Cortex of kidney (tissue), 1 donor: ENCODE measurements at places on chromosomes 16 and 17.
A peak's percentile ranks its signal among the peaks of the same experiment; 100 is the strongest.

GRCh38 chr17:64074704-64075426, 54.4 kb upstream of the ICAM2 start:
- no peak for DNase-seq

- no peak for DNase-seq
Observed at GRCh38 chr16:49093939-49094338, 187.7 kb downstream of the CBLN1 start.

DNA sequence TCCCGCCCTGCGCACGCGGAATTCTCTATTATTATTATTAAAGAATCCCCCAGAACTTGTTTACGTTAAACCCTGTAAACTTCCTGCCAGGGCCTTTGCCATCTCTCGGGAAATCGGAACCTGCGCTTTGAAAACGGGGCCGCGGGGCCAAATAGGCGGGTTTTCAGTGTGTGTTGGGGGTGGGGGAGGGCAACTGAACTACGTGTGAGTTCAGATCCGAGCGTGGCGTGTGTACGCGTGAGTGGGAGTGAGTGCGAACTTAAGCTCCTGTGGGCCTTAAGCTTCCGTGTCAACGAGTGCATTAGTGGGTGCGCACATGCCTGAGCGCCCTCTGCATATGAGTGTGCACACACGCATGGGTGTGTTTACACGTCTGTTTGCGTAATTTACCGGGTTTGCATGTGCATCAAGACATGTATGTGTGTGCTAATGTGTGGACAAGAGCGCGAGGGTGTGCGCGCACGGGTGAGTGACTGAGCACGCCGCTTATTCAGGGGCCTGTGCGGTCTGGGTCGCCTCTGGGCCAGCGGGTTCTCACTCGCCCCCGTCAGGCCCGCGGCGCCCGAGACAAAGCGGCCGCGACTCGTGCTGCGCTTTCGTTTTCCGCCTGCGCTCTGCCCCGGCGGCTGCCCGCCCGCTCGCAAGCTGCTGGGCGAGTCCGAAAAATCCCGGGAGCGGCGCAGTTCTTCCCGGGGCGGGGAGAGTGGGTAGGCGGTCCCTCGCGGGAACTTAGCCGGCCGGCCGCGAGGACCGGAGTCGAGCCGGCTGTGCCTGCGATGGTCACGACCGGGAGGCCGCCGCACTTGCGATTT, 1.2 kb upstream of the FOXF1 start:
- no peak for DNase-seq

DNA sequence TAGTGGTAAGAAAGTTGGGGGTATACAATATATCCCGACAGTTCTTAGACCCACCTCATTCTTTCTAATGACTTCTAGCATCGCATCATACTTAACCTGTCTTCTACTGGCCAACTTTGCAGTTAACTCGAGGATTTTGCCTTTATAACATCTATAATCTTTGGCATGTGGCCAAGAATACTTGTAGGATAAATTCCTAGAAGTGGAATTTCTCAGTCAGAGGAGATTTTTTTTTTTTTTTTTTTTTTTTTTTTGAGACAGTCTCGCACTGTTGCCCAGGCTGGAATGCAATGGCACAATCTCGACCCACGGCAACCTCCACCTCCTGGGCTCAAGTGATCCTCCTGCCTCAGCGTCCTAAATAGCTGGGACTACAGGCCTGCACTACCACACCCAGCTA, 253.5 kb downstream of the MRTFB start:
- no peak for DNase-seq

DNA sequence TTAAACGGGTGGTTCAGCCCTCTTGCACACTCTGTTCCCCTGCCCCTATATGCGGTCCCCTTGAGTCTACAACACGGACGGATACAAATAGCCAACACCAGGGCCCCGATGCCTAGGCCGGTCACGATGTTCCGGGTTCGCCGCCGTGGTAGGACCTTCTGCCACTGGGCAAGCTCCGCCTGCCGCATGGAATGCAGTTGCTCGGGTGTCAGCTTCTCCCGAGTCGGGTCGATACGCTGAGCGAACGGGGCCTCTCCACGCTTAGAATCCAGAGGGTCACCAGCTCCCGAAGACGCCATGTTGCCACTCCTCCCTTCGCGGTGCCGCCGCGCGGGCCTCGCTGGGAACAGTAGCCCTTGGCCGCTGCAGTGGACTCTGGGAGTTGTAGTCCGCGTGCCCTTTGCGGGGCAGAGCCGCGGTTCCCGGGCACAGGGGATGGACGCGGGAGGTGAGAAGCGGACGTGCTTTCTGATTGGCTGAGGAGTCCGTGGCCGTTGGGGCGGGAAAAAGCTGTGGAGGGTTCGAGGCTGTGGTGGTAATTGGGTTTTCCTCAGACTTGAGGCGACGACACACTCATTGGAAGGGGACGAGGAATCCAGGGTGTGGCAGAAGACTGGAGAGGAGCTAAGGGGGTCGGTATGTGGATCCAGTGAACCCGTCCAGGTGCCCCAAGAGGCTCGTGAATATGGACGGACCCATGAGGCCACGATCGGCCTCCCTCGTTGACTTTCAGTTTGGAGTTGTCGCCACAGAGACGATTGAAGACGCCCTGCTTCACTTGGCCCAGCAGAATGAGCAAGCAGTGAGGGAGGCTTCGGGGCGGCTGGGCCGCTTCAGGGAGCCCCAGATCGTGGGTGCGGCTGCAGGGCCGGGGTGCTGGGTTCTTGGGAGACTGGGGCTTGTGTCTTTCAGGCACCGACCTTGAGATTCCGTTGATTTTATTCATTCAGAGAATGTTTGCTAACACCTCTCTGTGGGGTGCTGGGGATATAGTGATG, at the start of the genes CNTD1 and COA3:
Gene CNTD1, plus strand, starts transcription at position 479 of the 998 bp plus-strand sequence. Its CDS starts 207 bp downstream, at position 686.
Gene COA3, minus strand, starts transcription at position 322 of the 998 bp plus-strand sequence. Its CDS starts 23 bp downstream, at position 299.
- peak; percentile 43 for DNase-seq

DNA sequence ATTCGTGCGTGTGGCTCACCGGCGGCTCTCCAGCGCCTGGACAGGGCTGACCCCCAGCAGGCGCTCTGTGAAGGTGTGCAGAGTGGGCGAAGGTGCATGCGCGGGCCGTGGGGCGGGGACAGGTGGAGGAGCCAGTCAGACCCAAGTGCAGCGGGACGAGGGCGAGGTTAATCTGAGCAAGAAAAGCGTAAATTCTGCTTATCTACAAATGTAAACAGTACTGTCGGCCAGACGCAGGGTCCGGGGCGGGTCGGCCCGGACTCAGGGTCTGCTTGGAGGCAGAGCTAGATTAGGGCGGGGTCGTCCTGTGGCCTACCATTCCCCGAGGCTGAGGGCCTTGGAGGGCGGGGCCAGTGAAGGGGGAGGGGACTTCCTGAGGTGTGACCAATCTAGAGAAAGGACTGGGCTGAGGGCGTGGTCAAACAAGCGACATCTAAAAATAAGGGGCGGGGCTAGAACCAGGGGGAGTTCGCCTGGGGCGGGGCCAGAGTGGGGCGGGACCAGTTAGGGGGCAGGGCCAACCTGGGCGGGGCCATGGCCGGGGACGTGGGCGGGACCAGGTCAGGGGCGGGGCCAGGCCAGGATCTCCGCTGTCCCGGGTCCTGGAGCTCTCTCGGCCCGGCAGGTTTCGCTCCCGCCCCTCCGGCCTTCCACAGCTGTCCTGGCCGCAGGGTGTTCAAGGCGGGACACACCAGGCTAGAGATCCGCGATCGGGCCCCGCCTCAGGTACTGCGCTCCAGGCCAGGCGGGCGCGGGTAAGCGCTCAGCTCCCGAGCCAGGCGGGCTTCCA, at the start of gene SEC14L5:
Gene SEC14L5, plus strand, starts transcription at position 611 of the 790 bp plus-strand sequence. CDS start 994 bp downstream, outside the sequence.
- DNase-seq = no peak

DNA sequence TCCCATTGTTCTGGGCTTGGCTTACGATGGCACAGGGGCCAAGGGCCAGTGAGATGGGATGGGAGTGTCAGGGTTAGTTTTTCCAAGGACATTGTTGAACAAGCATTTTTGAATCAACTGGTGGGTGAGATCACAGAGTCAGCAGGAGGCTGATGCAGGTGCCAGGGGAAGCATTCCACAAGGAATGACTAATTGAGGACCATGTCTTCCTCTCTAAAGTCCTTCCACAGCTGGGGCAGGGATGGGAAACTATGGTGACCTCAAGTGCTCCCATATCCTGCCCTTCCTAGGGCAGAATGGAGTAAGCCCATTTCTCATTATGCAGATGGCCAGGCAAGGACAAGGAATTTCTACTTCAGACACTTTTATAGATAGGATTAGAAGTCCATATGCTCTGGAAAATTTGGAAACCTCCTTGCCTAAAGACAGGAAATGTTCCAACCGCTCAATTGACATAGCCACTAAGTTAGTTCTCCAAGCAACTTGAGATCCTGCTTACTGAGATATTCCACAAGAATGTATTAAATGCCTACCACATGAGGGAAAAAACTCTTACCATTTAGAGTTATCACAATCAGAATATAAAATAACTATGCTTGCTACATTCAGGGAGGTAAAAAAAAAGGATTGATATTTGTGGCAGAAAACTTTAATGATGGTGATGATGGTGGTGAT, 21.2 kb upstream of the ENGASE start:
- DNase-seq = no peak

DNA sequence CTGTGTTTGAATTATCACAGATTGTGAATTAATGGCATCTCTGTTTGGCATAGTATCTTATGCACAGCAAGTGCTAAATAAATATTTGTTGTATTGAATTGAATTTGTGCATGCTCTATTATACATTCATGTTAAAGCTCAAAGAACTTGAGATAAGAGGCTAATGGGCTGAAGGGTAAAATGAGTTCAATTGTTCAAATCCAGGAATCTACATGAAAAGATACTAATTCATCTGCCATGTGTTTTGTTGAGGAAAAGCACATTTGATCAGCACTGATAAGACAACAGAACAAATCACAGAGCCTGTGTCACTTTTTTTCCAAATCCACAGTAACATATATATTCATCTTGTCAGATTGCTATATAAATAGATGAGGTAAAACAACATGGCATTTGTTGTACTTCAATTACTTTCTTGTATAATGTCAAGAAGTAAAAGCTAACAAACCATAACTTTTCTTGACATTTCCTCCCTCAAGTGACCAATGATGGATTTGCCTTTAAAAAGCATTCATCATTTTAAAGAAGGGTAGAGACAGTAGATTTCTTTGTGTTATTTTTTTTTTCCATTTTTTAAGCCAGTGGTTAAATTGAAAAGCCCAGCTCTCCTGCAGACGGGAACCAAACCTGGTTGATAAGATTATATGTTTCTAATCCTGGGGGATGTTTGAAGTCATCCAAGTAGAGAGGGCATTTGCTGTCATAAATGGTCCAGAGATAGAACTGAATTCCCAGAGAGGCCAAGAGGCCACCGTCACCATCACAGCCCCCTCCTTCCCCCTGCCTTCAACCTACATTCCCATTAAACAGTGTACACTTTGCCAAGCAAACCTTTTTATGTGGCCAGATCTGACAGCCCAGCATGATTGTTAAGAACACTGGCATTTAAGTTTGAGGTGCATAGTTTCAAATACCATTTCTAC, 123.0 kb downstream of the CHD9NB start:
- DNase-seq = no peak

DNA sequence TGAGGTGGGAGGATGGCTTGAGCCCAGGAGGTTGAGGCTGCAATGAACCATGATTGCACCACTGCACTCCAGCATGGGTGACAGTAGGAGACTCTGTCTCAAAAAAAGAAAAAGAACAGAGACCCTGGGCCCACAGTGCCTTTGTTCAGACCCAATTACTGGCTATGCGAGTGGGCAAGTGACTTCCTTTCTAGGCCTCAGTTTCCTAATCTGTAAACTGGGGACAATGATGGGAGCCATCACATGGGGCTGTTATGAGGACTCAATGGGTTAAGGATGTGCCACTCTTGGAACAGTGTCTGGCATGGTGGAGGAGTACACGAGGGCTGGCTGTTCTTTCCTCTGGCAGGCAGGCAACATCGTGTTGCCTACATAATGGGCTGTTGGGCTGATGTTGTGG, 47.3 kb upstream of the NDRG4 start:
- no peak for DNase-seq

GRCh38 chr17:82745524-82745923, 6.3 kb upstream of the TBCD start:
- no peak for DNase-seq

DNA sequence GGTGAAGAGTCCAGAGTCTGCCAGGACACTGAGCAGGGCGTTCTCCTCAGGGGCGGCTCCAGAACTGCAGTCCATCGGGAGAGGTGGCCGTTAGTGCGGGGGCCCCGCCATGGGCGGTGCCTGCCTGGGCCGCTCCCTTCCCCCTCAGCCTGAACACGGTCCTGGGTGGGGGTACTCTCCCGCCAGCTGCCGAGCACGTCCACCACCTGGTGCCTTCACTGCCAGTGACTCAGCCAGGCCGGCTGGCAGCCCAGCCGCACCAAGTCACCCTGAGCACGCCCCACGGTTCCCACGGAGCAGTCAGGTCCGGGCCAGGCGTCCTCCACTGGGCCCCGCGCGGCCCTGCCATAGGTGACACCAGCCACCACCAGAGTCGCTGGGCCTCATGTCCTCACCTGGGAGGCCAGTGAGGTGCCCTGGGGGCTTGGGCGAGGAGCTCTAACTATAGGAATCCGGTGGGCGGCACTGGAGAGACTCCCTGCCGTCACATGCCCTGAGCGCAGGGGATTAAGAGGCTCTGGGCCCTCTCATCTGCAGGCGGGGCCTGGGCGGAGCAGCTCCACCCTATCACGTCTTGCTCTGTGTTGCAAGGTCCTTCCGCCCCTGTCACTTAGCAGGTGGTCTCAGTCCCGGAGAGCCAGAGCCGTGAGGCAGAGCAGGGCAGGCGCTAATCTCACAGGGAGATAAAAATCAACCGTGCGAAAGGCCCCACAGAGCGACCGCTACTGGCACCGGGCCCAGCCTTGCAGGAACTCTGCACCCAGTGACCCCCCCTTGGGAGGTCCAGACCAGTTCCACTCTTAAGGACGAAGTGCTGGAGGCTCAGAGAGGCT, 14.3 kb downstream of the PIEZO1 start:
- DNase-seq = no peak

- DNase-seq = no peak
Observed at GRCh38 chr17:4940555-4941318, 669 bp downstream of the RNF167 start.

DNA sequence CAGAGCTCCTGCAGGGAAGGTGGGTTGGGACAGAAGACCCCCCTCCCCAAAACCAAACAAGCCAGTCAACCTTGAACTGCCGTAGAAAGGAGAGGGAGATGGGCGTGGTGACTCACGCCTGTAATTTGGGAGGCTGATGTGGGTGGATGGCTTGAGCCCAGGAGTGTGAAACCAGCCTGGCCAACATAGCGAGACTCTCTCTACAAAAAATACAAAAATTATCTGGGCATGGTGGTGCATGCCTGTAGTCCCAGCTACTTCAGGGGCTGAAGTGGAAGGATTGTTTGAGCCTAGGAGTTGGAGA, 42.1 kb downstream of the NT5M start:
- no peak for DNase-seq

GRCh38 chr17:27571563-27572352, 59.2 kb upstream of the LGALS9 start:
- no peak for DNase-seq

DNA sequence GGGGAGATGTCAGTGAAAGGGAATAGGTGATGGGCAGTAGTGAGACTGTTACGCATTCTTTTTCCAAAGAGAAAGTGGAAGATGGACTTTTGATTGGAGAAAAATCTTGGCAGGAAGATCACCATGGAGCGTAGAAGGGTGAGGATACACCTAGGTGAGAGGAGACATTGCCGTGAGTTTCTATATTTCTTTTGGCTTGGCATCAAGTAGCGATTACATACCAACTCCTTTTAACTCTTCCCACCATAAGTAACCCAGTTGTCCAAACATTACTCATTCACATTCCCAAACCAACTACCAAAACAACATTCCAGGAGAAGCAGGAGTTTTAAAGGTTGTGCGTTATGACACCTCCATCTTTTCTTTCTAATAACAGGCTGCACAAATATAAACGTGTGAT, 10.7 kb upstream of the KRT28 start:
- DNase-seq = no peak
